ENCODE measurements at places on chromosomes 6 and 20.

DNA sequence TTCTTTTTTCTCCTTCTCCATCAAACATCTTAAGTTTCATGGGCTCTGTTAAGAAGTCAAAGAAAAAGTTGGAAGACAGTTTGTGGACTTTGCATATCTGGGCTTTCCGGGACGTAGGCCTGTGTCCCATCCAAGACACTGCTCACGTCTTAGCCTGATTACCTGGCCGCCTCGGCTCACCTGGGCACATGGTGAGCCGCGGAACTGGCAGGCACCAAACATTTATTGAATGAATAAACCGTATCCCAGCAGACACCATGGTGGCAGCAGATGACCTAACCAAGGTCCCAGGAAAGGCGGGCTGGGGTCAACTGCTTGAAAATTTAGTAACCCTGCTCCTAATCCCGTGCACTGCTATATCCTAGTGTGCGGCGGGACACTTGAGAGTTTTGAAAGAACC, 35.6 kb downstream of the GNAS start:
- H3K4me3 ChIP-seq: peak overlapping the region; percentile 84
- DNase-seq: no peak
- H3K27me3 ChIP-seq: no peaks in the 10 kb centered on the region
- peaks cover 23% of the 10 kb centered on the region for H3K4me1 ChIP-seq
- peak overlapping the region; percentile 95 for H3K27ac ChIP-seq
- peaks cover 2% of the 10 kb centered on the region for H3K36me3 ChIP-seq

DNA sequence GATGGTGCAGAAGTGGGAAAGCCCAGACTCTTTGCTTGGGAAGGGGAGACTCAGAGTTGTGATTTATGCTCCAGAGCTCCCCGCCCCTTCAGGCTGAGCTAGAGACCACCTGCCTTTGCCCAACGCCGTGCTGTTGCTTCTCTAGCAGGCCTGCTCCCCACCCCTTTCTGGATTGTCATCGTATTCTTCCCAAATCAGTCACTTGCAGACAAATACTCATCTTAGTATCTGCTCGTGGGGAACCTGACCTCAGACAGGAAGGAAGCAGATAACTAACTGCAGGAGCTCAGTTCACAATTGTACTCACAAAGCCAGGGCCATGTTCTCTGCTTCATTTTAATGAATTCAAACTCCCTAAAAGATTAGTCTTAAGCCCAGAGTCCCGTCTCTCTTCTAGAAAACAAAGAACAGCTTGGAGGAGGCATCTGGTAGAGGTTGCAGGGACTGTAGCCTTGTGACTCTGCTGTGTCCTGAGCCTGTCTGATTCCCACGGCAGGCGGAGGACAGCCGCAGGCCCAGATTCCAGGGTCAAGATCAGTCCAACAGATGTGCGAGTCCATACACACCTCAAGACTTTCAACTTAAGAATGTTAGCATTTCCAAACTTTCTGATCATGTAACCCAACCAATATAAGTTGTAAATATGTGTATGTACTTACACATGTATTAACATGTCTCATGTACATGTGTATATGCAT, 57.2 kb upstream of the GGTLC1 start:
- no peaks in the 10 kb centered on the region for H3K27me3 ChIP-seq
- peaks cover 4% of the 10 kb centered on the region for H3K4me1 ChIP-seq
- H3K36me3 ChIP-seq: no peaks in the 10 kb centered on the region
- DNase-seq: no peak
- H3K4me3 ChIP-seq: no peak overlapping the region

- H3K36me3 ChIP-seq: no peaks in the 10 kb centered on the region
- peaks cover 5% of the 10 kb centered on the region for H3K4me1 ChIP-seq
- DNase-seq: no peak
- H3K27me3 ChIP-seq: no peaks in the 10 kb centered on the region
Measured at GRCh38 chr6:147802459-147802858, 294.0 kb downstream of the SAMD5 start.

DNA sequence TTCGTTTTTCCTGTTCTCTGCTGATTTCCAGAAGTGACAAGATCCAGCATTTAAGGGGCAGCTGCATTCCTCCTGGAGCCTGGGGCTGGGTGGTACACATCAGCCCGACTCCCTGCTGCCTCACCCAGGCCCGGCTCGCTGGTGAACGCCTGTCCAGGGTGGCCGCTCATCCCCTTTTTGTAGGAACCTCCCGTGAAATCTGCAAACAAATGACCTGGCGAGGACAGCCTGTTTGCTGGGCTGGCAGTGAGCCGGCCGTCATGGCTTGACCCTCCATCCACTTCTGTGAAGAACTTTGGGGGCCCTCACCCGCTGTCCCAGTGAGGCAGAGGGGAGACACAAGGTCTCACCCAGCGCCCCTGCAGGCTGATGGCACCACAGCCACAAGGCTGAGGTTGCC, 39.0 kb downstream of the PYGB start:
- H3K4me1 ChIP-seq: no peaks in the 10 kb centered on the region
- peaks cover 37% of the 10 kb centered on the region for H3K36me3 ChIP-seq
- H3K4me3 ChIP-seq: no peak overlapping the region
- no peak overlapping the region for H3K27ac ChIP-seq
- no peaks in the 10 kb centered on the region for H3K27me3 ChIP-seq

DNA sequence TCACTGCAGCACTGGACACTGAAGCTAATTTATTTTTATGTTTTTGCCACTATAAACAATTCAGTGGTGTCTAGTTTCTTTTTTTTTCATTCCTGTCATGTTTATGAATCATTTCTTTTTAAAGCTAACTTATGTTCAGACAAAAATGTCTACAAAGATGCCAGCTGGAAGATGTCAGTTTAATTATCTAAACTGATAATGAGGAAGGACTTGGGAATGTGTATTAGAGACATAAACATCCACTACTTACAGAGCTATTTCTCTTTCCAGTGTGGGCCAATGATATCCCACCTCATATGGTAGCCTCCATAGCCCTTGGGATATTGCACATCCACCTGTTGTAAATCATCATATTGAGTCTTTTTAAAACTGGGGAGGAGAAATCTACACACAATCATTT, 132.1 kb upstream of the FAM184A start:
- H3K27ac ChIP-seq: no peak overlapping the region
- DNase-seq: no peak
- no peaks in the 10 kb centered on the region for H3K27me3 ChIP-seq
- H3K36me3 ChIP-seq: no peaks in the 10 kb centered on the region

GRCh38 chr20:62860924-62861691, 514 bp downstream of the TCFL5 start:
- DNase-seq: no peak
- H3K4me3 ChIP-seq: peak overlapping the region; percentile 42
- no peak overlapping the region for H3K27ac ChIP-seq
- H3K4me1 ChIP-seq: peaks cover 25% of the 10 kb centered on the region

DNA sequence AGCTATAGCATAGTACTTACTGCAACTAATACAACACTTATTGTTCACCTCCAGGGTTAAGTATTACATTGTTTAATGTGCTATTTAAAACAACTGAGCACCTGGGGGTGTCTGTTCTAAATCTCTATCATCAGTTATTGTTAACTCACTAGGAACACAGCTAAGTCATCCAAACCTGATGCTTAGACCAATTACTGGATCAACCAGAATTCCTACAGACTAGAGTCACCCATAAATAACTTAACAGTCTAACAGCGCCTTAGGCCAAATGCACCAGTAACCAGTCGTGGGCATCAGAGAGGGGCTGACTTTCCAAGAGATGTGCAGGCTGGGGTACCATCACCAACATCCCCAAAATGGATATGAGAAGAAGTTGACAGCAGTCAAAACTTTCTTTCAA, 110.7 kb downstream of the ADTRP start:
- DNase-seq: no peak
- no peak overlapping the region for H3K27ac ChIP-seq
- H3K36me3 ChIP-seq: peaks cover 6% of the 10 kb centered on the region
- no peaks in the 10 kb centered on the region for H3K27me3 ChIP-seq
- peaks cover 3% of the 10 kb centered on the region for H3K4me1 ChIP-seq

DNA sequence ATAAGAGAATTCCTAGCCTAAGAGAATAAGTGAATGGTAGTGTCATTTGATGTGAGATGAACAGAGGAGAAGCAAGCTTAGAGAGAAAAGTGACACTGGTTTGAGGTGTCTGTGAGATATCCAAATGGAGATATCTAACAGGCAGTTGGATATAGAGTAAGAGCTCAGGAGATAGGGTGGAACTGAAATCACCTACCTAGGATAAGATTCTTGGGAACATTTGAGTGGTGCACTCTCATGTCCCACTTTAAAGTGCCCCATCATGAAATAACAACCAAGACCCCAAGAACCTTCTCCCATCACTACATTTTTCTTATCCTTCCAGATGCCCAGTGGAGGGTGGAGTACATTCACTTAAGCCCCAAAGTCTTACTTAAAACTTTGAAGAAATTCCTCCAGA, 109.0 kb upstream of the MAFB start:
- H3K27me3 ChIP-seq: peaks cover 47% of the 10 kb centered on the region
- H3K4me3 ChIP-seq: no peak overlapping the region
- no peak overlapping the region for H3K27ac ChIP-seq
- H3K4me1 ChIP-seq: no peaks in the 10 kb centered on the region
- H3K36me3 ChIP-seq: no peaks in the 10 kb centered on the region
- DNase-seq: no peak

GRCh38 chr6:130776287-130776925, 50.8 kb upstream of the SMLR1 start:
- H3K36me3 ChIP-seq: no peaks in the 10 kb centered on the region
- H3K4me3 ChIP-seq: no peak overlapping the region
- no peaks in the 10 kb centered on the region for H3K27me3 ChIP-seq
- H3K4me1 ChIP-seq: peaks cover 10% of the 10 kb centered on the region
- H3K27ac ChIP-seq: no peak overlapping the region

DNA sequence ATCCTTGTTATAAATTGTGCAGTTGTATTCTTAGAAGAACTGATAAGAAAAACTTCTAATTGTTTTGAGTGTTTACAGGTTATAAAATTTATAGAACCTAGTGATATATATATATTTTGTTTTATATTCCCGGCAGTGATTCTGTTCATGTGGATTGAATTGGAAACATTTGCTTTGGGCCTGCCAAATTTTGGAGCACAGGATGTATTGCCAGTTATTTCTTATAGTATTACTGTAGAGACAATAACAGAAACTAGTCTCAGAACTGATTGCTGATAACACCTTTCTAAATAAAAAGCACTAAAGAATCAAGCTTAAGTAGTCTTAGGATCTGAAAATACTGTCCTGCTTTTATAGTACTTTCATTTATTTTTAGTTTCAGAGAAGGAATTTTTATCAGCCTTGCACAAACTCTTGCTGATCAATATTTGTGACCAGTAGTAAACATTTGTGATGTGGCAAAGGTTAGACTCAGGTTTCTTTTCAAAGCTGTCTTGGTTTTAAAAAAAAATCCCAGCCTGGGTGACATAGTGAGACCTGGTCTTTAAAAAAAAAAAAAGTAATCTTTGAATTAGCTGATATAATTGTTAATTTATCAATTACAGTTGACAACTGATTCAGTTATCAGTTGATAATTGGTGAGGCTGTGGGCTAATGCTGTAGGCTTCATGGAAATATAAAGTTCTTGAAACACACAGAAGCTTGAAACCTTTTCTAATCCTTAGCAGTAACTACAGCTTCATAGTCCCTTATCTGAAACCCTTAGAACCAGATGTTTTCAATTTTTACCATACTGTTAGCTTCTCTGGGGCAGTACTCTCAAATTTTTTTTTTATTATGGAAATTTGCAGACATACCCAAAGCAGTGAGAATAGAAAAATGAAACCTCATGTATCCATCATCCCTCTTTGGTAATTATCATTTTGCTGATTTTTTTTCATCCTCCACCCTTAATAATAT, 42.4 kb downstream of the RNGTT start:
- no peak for DNase-seq
- no peak overlapping the region for H3K27ac ChIP-seq
- peaks cover 14% of the 10 kb centered on the region for H3K36me3 ChIP-seq
- H3K27me3 ChIP-seq: no peaks in the 10 kb centered on the region

- H3K4me1 ChIP-seq: peaks cover 29% of the 10 kb centered on the region
- no peak for DNase-seq
- H3K36me3 ChIP-seq: no peaks in the 10 kb centered on the region
Measured at GRCh38 chr20:48287021-48287494, 501.8 kb upstream of the SULF2 start.

GRCh38 chr20:33667245-33667675, 517 bp downstream of the ACTL10 start:
- no peak overlapping the region for H3K27ac ChIP-seq
- no peak for DNase-seq
- H3K4me3 ChIP-seq: peak overlapping the region; percentile 56
- no peaks in the 10 kb centered on the region for H3K27me3 ChIP-seq

- no peak overlapping the region for H3K27ac ChIP-seq
- peaks cover 40% of the 10 kb centered on the region for H3K27me3 ChIP-seq
- H3K4me3 ChIP-seq: no peak overlapping the region
- peaks cover 3% of the 10 kb centered on the region for H3K4me1 ChIP-seq
Measured at GRCh38 chr6:25670208-25670607, 18.2 kb downstream of the SCGN start.

Data from mesothelial cell of epicardium (in vitro differentiated cells).